CD4-positive, alpha-beta T cell treated with Interleukin-17A for 1 hour (primary cell): ENCODE measurements at places on chromosomes 5 and 9.

- peak; percentile 67 for DNase-seq
Measured at GRCh38 chr9:98097836-98098235, 21.2 kb downstream of the TRIM14 start.

DNA sequence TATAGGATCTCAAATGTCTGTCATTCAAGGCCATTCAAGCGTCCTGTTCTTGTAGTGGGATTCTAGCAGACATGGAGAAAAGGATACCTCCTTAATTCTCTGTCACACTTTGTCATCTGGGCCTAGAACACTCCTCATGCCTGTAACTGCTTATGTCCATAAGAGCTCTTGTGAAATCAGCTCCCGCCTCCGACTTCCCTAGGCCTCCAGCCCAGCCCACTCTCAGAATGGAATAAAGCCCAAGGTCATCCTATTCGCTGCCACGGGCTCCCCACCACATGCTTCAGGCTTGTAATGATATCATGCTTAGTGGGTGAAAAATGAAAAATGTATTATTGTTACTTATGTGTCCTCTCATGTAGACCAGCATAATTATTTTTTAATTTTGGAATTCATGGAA, 632.5 kb downstream of the ISL1 start:
- no peak for DNase-seq

- no peak for DNase-seq
Measured at GRCh38 chr9:128087262-128087661, 19.2 kb downstream of the SLC25A25 start.

DNA sequence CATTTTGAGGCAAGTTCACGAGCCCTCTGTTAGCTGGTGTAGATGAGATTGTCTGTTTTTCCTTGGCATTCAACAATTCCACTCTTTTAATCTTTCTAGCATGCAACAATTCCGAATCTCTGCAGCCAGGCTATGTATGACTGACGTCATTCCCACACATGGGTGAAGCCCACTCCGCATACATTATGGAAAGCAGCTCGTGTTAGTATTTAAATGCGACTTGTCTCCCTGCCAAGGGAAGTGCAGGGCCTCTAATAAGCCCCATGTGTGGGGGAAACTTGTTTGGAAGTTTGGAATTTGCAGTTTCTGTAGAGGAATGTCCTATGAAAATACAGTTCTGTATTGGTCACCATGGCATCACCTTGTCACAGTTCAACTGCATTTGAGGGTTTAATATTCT, 146.0 kb upstream of the FBXL7 start:
- no peak for DNase-seq

DNA sequence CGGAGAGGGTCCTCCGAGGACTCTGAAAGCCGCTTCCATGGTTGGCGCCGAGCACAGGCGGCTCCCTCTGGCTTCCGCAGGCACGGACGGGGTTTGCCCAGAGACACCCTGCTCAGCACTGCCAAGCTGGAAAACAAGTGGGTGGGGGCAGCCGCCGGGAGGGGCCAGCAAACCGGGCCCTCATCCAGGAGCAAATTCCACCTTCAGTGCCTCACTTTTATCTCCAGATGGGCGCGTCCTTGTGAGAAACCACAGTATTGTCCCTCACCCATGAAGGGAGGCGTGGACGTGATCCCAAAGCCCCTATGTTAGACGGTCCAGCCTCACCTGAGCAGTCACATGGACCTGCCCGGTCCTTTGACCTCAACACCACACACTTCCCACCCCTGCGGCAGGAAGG, 29.0 kb downstream of the MED10 start:
- no peak for DNase-seq

GRCh38 chr9:38761999-38762398, 42.1 kb upstream of the FAM240B start:
- DNase-seq = no peak

- no peak for DNase-seq
Measured at GRCh38 chr9:21239911-21240310, at the start of gene IFNA14. Gene IFNA14, minus strand, starts transcription at chr9:21240005. Its CDS starts 70 bp downstream, at chr9:21239935.

DNA sequence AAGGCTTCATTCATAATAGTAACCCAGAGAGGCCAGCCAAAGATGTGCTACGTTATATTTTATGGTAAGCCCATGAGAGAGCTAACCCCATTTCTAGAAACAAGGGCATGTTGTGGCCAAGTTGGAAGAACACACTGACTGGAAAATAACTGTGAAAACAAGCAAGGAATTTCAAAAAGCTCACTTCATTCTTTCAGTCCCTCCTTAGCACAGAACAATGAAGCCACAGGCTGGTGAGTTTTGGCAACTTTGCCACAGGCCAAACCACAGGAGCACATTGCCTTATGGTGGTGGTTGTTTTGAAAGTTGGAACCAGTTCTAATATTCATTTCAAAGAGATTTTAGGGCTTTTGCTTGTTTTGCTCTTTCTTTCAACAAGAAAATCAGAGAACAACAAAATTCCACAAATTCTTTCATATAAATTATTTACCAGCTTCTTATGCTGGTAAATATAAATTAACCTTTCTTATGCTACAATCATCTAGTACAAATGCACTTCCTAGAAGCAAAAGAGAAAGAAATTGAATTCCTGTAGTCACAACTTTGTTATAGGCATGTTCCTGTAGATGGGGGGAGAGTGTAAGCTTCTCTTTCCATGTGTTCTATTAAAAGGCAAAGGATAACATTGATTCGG, 225.4 kb upstream of the RFX3 start:
- no peak for DNase-seq

DNA sequence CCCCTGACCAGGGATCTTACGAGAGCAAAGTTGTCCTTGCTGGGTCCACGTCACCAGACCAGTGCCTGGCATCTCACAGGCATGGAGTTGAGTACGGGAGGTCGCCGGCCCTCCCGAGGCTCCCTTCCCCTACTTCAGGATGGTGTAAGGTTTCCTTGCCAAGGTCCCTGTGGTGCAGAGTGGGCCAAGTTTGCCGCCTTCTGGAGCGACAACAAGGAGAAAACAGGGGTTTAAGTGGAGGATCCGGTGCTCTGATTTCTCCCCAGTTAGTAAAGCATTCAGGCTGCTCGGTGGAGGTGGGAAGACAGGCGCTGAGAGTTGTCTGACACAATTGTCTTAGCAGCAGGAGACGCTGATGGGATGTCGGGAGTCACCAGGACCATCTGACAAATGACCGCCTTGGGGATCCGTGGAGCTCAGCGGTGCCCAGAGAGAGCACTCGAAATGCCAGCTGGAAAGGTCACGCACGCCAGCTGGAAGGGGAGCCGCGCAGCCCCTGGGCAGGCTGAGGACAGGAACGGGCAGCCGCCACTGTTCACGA, 37.3 kb downstream of the ADAMTS2 start:
- no peak for DNase-seq

- DNase-seq = no peak
Measured at GRCh38 chr9:136264031-136264430, 18.4 kb upstream of the QSOX2 start.

DNA sequence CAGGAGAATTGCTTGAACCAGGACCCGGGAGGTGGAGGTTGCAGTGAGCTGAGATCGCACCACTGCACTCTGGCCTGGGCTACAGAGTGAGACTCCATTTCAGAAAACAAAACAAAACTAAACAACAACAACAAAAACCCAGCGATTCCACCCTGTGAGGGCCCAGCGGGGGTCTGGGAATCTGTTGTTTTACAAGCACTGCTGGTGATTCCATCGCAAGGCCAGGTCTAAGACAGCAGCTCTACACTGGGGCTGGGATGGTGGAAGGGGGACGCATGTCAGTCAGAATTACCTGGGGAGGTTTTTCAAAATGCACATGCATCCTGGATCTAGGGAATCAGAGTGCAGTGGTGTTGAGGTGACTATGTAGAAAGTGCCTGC, 90.9 kb downstream of the ANKRD55 start:
- no peak for DNase-seq

GRCh38 chr9:132671620-132672412, 1.6 kb downstream of the GTF3C4 start:
- DNase-seq = no peak

GRCh38 chr5:43631182-43631910, 28.4 kb downstream of the NNT start:
- DNase-seq = peak; percentile 64

DNA sequence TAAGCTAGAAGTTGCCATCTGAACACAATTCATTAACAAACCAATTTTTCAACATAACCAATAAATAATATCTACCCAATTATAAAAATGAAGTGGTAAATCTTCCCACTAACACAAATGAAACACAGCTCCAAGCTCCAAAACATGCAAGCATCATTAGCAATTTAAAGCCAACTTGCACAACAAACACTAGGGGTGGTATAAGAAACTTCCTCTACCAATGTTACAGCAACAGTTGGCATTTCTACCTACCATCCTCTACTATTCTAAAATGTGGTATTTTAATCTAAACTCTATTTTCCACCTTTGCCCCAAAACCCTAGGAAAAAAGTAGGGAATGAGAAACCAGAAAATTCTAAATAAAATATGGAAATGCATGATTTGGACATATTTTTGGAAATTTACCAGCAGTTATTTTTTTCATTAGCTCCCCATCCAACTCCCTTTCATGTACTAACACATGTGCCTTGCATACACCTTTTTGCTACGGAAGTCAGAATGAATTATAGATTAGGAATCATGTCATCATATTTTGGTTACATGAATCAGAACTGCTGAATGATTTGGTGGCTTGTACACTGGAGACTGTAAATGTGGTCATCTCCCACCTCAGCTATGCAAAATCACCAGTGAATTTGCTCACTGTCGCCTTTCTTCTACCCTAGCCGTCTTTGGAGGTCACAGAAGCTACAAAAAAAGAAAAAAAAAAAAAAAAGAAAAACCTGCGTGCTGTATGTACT, 4.1 kb downstream of the NR6A1 start:
- DNase-seq = no peak

- DNase-seq = no peak
Measured at GRCh38 chr9:27408482-27408881, 111.5 kb upstream of the EQTN start.

GRCh38 chr9:126980231-126980630, 65.6 kb downstream of the RALGPS1 start:
- DNase-seq = no peak

DNA sequence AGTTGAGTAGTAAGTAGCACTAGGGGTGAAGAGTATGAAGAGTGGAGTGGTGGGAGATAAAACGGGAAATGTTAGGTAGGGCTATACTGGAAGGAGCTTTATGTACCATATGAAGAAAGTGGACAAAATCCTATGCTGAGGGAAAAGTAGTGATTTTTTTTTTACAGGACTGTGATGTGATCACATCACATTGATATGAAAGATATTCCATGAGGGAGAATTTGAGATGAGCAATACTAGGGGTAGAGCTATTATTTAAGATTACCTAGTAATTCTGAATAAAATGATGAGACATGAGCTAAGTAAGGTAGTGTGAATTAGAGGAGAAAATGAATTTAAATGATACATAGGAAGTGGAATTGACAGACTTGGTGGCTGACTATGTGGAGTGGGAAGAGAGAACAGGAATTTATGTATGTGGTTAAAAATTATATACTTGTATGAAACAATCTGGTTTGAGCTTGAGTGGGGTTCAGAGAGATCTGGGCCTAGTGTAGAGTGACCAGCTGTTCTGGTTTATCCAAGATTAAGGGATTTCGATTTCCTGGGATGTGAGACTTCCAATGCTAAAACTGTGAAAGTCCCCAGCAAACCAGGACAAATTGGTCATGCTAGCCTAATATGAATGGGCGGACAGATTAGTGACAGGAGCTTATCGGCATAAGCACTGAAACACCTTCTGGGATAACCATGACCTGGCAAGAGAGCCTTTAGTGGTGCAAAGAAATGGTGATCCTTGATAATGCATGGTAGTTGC, 29.3 kb upstream of the STOM start:
- DNase-seq = no peak

GRCh38 chr5:1279443-1280151, 15.3 kb downstream of the TERT start:
- no peak for DNase-seq

- DNase-seq = no peak
Measured at GRCh38 chr9:129220771-129221170, 42.7 kb upstream of the IER5L start.

- no peak for DNase-seq
Measured at GRCh38 chr9:128870128-128870940, 11.4 kb downstream of the KYAT1 start.

GRCh38 chr9:95182854-95183563, 134.5 kb downstream of the FANCC start:
- DNase-seq = no peak

DNA sequence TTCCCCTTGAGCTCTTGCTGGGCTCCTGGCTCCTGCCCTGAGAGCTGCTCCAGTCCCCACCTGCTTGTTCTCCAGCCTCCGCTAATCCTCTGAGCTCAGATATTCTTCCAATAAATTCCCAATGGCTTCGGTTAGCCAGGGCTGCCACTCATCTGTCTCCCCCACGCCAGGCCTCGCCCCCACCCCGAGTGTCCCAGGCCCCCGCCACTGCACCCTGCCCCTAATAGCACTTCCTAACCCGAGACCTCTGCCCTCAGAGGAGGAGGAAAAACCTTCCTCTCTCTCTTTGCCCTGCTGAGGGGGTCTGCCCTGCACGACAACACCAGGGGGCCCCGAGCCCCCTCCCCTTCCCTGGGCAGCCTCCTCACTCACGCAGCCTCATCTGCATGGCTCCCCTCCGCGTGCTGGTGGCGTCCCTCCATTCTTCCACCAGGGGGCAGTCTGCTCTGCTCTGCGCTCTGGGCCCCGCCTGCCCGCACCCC, 5.4 kb upstream of the LCN15 start:
- peak; percentile 62 for DNase-seq

DNA sequence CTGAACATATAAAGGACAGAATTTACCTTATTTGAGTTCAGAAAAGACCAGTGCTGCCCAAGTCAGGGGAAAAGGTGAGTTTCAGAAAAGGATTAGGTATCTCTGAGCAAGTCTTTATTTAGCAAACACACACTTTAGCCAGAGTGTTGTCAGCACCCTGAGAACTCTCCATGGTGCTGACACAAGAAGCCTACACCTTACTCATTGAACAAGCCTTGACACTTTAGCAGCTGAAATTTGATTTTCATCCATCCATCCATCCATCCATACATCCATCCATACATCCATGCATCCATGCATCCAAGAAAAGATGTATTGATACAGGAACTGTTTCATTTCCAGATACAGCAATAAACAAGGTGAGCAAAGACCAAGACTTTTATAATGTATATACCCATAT, 311.2 kb downstream of the TRIM32 start:
- DNase-seq = no peak

DNA sequence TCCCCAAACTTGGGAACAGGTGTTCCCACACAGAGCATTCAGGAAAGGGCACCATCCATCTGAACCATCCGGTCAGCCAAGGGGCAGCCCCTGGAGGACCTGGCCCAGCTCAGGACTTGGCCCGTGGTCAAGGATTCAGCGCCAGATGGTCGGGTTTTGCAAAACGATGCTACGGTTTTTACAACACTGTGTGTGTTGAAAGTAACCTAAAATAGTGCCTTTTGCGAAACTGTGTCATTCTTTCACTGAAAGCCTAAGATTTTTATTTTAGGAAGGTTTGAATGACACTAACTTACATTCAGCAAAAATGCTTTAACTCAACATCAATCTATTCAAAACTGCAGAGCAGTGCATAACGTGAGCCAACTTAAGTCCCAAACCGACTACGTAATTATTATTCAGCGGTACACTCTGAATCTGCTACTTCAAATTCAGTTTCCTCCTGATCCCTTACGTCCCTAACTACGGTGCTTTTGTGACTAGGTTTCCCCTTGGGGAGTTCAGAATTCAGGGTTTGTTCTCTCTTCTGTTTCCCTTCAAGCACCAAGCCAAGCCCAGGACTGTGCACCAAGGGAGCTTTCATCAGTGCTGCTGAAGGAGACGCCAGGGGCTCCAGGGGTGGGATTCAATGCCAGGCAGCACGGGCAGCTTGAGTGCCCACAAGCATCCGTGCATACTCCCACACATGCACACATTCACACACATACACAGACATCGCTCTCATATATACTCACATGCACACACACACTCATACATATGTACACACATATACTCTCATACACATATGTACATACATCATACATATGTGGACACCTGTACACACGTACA, 25.8 kb downstream of the LPCAT1 start:
- DNase-seq = no peak
